ENCODE measurements at places on chromosomes 3 and 15.

GRCh38 chr3:130379274-130379673 lies 33.8 kb downstream of the COL6A5 start:
- DNase-seq, result no peak

GRCh38 chr3:86958534-86958933 lies 32.4 kb downstream of the VGLL3 start:
- DNase-seq, result no peak

DNA sequence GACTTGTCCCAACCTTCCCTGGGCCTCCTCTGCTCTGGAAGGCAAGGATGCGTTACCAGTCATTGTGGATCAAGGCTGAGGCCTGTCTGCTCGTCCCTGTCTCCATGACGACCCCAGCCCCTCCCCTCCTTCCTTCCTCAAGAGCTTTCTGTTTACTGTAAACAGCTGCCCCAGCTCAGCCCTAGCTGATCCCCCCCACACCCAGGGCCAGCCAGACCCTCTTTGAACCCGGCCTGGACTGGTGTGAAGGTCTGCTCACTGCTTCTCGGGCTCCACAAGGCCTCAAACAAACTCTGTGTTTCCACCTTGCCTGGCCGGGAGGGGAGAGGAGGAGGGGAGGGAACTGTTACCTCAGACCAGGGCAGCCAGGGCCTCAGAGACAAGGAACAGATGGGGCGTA lies 16.9 kb downstream of the VPS18 start:
- no peak for DNase-seq

- DNase-seq, result no peak
Measured at GRCh38 chr3:126752303-126753190, 48.5 kb downstream of the CHCHD6 start.

DNA sequence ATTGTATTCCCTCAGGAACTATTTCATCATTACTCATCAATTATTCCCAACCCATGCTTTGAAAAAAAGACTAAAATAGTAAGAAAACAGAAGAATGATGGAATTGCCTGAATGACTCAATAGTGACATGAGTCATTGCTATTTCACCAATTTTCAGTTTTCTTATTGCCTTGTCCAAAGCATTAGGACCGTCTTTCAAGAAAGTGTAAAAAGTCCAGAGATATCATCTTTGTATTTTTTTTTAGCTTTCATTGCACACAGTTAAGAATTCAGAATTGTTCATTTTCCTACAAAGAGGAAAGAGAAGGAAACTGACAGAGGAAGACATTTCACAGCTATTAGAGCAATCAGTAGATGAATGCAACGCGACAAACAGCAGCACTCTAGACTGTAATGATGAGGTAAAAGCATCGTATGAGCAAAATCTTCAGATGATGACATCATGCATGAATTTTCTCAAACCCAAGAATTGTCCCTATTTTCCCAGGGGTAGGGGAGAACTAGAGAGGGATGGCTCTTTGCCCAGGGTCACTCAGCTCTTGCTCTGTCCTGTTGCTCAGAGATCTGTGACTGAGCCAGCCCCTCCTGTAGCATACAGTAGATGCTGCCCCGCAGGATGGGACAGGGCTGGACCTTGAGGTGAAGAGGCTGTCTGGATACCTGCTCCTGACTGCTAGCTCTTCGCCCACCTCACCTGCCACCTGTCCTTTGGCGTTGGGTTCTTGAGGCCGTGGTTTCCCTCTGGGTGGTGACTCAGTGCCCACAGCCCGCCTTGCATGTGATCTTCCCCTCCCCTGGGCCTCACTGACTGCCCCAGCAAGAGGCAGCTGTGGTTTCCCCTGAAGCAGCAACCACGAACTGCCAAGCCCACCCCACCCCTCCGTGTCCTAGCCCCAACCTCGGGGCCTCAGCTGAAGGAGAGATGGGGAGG lies 84.8 kb downstream of the PPCDC start:
- no peak for DNase-seq

GRCh38 chr15:33007303-33007855 lies 187.1 kb downstream of the FMN1 start:
- no peak for DNase-seq

GRCh38 chr3:174614036-174614435 lies 245.1 kb upstream of the NAALADL2 start:
- no peak for DNase-seq

GRCh38 chr3:195886181-195887141 lies 21.9 kb downstream of the TNK2 start:
- DNase-seq, result no peak

DNA sequence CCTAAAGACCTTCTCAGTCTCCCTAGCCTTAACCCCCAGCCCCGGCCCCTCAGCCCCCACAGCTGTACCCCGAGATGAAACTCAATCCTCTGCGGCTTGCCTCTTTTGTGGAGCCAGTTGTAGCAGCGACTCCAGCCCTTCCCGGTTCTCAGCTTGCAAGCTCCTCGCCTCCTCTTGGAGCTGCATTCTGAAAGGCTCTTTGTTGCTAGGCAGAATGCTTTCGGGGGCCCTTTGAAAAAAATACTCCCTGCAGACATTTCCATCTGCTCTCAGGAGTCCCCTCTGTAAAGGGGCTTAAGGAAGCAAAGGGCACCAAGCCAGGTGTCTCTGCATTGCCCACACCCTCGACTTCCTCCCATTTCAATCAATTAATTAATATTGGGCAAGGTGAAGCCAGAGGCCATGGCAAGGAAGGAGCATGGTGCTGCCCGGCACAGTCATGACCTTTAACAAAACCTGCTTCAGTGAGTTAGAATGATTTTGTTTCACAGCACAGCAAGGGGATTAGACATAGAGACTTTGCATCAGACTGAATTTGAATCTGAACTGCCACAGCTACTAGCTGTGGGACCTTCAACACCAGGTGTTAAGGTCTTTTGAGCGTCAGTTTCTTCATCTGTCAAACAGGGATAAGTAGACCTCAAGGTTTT lies 65.5 kb downstream of the SRGAP3 start:
- DNase-seq, result no peak

- DNase-seq, result no peak
Measured at GRCh38 chr3:51798411-51798963, 19.4 kb upstream of the IQCF6 start.

GRCh38 chr15:63338170-63338569 lies 43.5 kb downstream of the CA12 start:
- DNase-seq, result no peak

GRCh38 chr3:35675206-35675605 lies 35.9 kb downstream of the ARPP21 start:
- DNase-seq, result no peak

DNA sequence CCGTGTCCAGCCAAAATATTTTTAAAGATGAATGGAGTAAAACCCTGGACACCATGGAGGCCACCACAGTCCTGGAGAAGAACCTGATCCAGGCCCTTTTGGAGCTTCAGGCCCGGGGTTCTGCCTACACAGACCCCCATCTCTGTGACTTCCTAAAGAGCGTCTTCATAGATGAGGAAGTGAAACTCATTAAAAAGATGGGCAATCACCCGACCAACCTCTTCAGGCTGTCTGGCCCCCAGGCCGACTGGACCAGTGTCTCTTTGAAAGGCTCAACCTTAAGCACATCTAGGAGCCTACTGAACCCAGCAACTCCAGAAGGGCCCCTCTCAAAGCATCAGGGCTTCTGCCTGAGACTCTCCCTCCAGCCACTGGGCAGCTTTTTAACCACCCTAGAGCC lies 107.9 kb upstream of the FAM174B start:
- no peak for DNase-seq

- no peak for DNase-seq
Measured at GRCh38 chr3:73781541-73781940, 156.8 kb upstream of the PDZRN3 start.

GRCh38 chr3:141816958-141817357 lies 53.8 kb downstream of the GRK7 start:
- DNase-seq, result no peak

- no peak for DNase-seq
Measured at GRCh38 chr3:45021524-45022297, 4.4 kb upstream of the CLEC3B start.

DNA sequence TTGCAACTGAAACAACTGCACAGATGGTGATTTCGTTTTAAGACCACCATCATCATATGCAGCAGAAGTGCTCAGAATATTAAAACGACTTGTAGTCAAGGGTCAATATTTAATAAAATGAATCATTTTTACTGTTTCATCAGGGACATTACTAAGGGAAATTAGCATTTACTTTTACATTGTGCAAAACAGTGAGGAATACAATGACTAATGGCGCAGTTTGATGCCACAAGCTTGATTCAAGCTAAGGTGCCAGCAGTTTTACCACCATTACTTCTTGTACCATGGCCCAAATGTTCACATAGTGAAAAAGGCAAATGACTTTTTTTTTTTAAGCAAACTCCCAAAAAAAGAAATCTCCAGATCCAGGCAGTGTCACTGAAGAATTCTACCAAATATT lies 277.4 kb upstream of the CHRNA7 start:
- DNase-seq, result no peak

DNA sequence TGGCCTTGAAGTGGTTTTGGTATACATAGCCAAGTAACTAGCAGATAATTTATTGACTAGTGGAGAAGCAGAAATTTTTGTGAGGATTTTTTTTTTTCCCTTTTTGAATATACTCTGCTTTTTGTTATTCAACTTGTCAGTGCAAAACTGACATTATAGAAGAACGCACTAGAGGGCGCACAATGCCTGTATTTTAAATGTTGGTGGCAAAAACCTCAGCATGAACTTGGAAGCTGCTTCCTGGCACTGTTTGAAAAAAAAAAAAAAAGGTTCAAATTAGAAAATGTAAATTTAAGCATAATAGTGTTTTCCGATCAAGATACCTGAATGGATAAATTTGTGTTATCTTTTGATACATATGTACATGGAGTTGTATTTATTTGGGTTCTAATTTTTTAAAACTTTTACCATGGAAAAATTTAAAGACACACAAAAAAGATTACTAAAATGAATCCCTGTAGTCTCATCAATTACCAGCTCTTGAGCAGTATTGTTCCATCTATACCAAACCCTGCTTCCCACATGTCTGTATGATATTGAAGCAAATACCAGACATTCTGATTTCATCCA lies 56.0 kb downstream of the SLC25A26 start:
- DNase-seq, result no peak

GRCh38 chr3:172530101-172530561 lies 6.9 kb upstream of the TNFSF10 start:
- DNase-seq, result no peak

All from cortex of kidney (tissue), 1 donor.